Epithelial cell of prostate (primary cell): ENCODE measurements at places on chromosomes 2 and 18.

GRCh38 chr2:13681936-13682335 is 950.6 kb upstream of the LRATD1 start:
- peak; percentile 63 for DNase-seq

GRCh38 chr2:64978514-64979268 is 10.5 kb upstream of the SLC1A4 start:
- no peak for DNase-seq

DNA sequence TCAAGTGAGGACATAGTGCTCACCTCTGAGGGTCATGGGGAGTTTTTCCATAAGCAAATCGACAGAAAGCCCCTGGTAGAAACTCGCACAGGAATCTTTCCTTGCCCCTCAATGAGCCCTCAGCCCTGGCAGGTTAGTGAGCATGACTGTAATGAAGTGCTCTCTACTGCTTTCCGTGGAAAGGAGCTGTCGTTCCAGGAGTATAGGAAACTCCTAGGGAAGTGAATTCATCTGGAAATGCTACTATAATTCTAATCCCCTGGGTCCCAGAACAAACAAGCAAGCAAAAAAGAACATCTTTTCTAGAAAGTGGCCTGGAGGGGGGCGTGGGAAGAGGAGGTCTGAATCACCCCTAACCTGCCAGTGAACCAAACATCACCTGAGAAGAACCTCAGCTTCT is 18.1 kb downstream of the BCL2L11 start:
- no peak for DNase-seq

DNA sequence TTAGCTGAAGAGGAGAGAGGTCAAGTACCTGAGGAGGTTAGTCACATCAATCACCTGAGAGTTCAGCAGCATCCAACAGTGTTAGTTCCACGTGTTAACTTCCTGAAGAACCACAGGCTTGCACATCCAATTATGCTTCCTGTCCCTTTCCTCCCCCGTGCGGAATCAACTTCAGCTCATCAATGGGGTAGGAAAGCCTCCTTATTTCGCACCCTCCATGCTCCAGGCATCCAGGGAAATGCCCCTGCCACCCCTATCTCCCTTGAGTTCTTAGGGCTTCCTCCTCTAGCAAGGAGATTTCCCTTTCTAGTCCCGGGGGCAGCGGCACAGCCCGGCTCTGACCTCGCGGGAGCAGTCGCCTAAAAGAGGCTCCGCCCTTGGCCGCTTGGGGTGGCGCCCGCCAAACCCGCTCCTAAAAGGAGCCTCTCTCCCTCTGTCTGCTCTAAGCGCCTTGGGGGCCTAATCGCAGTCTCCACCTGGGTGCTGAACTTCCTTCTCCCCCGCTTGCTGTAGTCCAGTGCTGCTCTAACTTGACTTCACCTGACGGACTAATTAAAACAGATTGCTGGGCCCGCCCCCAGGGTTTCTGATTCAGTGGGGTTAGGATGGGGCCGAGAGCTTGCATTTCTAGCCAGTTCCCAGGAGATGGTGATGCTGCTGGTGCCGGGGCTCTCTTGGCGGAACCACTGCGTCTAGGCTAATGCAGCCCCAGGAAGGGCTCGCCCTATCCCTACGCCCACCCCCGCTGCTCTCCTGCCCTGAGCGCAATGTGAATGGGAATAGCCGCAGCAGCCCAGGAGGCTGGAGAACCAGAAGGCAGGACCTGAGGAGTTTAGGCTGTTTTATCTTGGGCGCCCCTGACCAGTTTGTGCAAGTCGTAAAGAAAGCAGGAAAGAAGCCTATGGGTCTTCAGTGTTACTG is 3.4 kb upstream of the TET3 start:
- DNase-seq = no peak

DNA sequence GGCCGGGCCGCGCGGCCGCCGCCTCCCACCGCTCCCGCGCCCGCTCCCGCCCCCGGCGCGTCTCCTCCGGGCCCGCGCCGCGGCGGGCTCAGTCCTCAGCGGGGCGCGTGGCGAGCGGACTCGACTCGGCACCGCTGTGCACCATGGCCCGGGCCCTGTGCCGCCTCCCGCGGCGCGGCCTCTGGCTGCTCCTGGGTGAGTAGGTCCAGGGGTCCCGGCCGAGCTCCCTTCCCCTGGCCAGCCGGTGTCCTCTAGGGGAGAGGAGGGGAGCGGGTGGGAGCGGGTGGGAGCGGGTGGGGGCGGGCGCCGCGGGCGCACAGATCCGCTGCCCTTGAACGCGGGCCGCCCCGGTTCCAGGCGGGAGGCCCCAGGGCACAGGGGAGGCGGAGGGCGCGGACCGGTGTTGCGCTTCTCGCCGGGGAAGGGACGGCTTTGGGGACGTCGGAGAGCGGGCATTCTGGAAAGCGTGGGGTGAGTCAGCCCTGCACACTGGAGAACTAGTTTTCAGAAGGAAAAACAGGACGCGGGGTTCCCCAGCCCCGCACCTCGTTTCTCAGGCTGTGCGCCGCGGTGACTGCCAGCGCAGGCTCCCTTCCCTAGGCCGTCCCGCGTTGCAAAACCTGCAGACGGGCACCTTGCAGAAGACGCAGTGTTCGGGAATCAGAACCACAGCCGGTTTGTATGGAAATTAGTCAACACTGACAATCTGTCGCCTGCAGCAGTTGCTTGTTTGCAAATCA is at the start of gene RAMP1:
Gene RAMP1, plus strand, starts transcription at position 91 of the 740 bp plus-strand sequence. Its CDS starts 53 bp downstream, at position 144.
- DNase-seq = no peak

DNA sequence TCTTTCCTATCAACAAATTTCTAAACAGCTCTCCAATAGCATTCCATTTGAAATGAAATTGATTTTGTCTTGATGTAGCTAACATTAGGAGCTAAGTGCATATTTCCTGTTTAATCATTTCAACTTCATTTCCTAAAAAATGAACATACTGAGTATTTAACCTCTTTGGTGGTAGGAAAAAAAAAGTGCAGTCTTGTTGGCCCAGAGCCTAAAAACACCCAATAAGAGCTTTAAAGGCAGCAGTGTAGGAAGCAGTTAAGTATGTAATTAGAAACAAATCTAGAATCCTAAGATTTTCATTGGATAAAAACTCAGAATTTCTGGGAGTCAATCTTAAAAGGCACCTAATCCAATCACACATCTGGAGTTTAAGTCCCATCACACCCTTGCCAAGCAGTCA is 71.0 kb upstream of the RBMS1 start:
- no peak for DNase-seq

GRCh38 chr2:74130211-74130995 is 17.3 kb downstream of the BOLA3 start:
- DNase-seq = no peak

- DNase-seq = no peak
Measured at GRCh38 chr2:17747684-17748452, 5.7 kb downstream of the SMC6 start.

- no peak for DNase-seq
Measured at GRCh38 chr2:126946318-126947102, 47.8 kb downstream of the TEX51 start.

GRCh38 chr2:88574445-88574844 is 52.8 kb downstream of the EIF2AK3 start:
- DNase-seq = no peak

- DNase-seq = no peak
Measured at GRCh38 chr2:55269645-55269990, 587 bp upstream of the MTIF2 start.
